ENCODE measurements at places on chromosomes 1 and 21. TPM values are rescaled to one million over a fixed set of nuclear protein-coding genes. Genes with fewer than 3 reads are reported as not detected.

Gene PRCC
- 116 TPM for polyA plus RNA-seq

DNA sequence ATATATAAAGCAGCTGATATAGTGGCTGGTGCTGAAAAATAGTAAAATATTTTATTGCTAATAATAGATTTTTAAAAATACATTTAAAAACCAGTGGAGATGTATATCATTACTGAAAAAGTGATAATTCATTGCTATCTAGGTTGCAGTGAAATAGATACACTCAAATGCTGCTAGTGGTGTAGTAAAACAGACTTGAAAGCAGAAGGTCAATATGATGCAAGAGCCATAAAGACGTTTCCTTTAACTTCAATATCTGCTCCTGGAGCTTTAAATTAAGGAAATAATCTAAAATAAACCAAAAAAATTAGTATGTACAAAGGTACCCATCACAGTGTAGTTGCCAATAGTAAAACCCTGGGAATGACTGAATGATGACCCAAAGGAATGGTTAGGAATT is 26.2 kb downstream of the RHEX start:
- DNase-seq, result no peak

DNA sequence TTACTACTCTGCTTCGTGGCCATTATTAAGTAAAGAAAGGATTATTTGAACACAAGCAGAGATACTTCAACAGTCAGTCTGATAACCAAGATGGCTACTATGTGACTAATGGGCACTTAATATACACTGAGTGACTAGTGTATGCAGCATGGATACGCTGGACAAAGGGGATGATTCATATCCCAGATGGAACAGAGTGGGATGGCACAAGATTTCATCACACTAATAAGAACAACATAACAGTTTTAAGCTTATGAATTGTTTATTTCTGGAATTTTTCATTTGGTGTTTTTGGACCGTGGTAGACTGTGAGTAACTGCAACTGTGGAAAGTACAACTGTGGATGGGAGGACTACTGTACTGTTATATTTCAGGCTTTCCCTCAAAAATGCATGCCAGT is 9.4 kb downstream of the ZCCHC17 start:
- no peak for DNase-seq

GRCh38 chr1:200206340-200206739 is 178.8 kb downstream of the NR5A2 start:
- no peak for DNase-seq

Gene B3GALT2
- 13.8 TPM for polyA plus RNA-seq

DNA sequence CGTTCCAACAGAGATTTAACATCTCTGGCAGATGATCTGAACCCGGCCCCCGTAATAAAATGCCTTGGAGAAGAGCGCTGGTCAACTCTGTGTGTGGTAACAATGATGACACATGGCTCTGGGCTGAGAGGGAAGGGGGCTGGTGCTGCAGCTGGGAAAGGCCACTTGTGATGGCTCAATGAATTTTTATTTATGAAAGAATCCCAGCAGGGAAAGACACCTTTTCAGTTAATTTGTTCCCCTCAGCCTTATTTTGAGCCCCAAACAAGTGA is 59.4 kb downstream of the SYT6 start:
- DNase-seq, result no peak

DNA sequence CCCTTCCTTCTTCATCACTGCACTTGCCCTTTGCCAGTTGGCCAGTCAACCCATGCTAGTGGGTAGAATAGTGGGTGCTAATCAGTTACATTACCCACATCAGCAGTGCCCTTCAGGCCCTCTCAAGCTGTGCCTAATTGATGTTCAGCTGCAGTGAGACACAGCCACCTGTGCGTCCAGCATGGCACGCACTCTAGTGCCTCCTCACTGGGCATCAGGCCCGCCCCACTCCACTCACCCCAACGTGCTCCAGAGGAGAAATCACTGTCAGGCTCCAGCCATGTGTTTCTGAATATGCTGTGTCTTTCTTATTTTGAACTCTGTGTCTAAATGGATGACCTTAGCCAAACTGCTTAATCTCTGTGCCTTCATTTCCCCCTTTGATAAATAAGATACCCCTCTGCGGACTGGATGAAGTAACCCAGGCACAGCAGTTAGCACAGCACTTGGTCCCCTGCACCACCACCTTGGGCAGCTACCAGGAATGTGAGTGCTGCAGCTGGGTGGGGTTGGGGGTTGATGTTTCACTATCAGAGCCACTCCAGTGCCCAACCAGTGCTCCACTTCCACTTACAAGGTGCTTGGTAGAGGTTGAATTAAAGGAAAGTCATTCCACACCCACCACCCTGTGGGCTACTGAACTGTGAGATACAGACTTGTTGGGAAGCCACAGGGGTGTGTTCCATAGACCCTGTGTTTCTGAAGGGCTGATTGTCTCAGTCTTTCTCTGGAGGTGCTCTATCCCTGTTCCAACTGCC is 8.9 kb upstream of the ADORA3 start:
- no peak for DNase-seq

GRCh38 chr1:226548256-226549093 is at the start of gene STUM:
TSS of gene STUM (plus strand) at chr1:226548764. CDS start at chr1:226548905, 141 bp downstream.
- DNase-seq, result no peak

Gene TCEANC2
- polyA plus RNA-seq, result 9.4 TPM

DNA sequence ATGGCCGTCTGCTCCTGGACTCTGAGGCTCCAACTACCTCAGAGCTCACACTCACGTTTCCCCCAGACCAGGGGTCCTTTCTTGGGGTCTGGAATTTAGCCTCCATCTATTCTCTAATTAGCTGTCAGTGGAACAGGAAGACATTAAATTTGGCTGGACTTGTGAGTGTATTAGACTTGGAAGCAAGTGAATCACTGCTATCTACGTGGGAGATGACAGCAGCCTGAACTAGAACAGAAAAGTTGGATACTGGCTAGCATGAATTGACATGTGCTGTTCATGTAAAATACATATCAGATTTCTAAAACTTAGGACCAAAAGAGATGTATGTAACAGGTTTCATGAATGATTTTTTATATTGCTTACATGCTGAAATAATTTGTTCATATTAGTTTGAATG is 28.0 kb downstream of the TAF5L start:
- no peak for DNase-seq

Gene PLA2G5
- polyA plus RNA-seq, result not detected

DNA sequence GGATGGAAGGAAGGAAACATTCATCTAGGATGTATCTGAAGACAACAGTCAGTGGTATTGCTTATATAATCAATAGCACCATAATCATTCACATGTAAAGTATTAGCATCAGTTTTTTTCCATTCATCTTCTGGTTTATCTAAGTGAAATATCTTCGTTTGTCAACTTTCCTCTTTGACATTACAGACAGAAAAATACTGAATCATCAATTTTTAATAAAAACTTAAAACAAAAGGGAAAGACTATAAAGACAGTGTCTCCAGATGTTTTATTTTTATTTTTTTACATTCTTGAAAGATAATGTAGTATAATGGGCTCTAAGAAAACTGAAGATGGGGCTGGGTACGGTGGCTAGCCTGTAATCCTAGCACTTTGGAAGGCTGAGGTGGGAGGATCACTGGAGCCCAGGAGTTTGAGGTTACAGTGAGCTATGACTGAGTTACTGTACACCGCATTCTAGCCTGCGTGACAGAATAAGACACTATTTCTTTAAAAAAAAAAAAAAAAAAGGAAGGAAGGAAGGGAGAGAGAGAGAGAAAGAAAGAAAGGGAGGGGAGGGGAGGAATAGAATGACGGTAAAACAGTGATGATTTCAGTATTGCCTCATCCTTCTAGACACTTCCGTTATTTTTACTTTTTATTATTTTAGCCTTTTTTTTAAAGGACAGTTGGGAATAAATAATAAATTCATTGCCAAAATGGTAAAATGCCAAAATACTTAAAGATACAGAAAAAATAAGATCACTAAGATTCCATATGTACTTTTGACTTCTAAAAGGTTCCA is 89.5 kb downstream of the NRIP1 start:
- DNase-seq, result no peak

DNA sequence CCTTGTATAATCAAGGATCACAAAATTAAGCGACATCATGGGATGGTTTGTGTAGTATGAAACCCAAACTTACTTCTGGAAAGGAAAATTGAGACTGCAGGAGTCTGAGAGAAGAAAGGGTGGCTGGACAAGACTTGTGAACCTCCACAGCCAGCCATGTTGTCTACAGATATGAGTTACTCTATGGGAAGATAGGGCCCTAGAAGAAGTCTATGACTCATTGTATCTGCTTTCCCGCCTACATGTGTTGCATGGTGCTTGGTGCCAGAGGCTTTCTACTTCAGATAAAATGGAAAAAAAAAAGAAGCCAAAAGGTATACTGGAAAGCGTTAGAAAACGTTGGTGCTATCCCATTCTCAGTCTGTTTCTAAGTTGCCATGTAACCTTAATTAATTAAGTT is 18.7 kb upstream of the OR6N2 start:
- DNase-seq, result no peak

GRCh38 chr1:201468844-201469644 is at the start of gene PHLDA3:
TSS of gene PHLDA3 (minus strand) at chr1:201469188. CDS start at chr1:201468786, 402 bp downstream.
- no peak for DNase-seq

GRCh38 chr1:162700131-162700530 is 67.9 kb downstream of the DDR2 start:
- DNase-seq, result no peak

- DNase-seq, result no peak
Measured at GRCh38 chr1:48227165-48228013, 4.9 kb downstream of the SLC5A9 start.

Gene MROH9
- not detected for polyA plus RNA-seq

- DNase-seq, result no peak
Measured at GRCh38 chr21:42641311-42642218, 11.9 kb upstream of the PDE9A start.

Gene MFAP2
- polyA plus RNA-seq, result 180 TPM

- DNase-seq, result no peak
Measured at GRCh38 chr1:160639652-160640051, 7.2 kb downstream of the SLAMF1 start.

- no peak for DNase-seq
Measured at GRCh38 chr1:184020328-184020727, 17.2 kb downstream of the COLGALT2 start.

Gene DNAJC28
- 6.1 TPM for polyA plus RNA-seq

DNA sequence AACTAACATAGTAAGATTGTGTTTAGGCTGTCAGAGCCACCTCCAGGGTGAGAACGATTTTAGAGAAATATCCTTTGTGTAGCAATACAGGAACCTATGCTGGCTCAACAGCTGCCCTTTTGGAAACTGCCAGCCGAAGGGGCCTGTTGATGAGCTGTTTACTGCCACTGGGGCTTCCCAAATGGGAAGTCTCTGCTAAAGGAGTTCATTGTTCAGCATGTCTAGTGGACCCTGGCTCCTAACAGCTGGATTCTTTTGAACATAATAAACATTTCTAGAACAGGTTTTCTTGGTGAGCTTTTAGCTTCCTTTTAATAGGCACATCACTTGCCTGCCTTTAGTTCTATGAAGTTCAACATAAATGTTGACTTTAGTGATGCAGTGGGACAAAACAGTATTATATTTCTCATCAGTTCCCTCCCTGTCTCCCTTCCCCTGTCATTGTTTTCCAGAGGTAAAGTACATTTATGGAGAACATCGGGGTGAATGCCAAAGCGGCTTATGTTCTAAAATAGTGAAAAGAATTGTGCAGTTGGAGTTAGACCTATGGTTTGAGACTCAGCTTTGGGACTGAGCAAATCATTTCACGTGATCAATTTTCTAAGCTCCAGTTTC is 57.4 kb downstream of the UCK2 start:
- DNase-seq, result no peak

DNA sequence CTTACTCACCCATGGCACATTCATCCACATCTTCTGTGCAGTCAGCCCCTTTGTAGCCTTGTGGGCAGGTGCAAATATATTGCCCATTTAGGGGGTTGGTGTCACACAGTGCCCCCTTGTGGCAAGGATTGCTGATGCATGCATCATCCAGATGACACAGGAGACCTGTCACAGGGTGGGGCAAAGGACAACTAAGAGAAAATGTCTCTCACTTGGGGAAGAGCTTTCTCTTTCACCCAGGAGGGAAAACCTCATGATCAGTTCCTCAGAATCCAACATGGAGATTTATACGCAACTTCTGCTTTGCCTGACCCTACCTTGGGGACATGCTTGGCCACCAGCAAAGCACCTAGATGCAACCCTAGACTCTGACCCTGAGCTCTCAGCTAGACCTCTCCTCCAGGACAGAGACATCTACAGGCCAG is 71.8 kb upstream of the ADAM30 start:
- peak; percentile 34 for DNase-seq

GRCh38 chr21:25421321-25422028 is 185.8 kb downstream of the MRPL39 start:
- peak; percentile 10 for DNase-seq

DNA sequence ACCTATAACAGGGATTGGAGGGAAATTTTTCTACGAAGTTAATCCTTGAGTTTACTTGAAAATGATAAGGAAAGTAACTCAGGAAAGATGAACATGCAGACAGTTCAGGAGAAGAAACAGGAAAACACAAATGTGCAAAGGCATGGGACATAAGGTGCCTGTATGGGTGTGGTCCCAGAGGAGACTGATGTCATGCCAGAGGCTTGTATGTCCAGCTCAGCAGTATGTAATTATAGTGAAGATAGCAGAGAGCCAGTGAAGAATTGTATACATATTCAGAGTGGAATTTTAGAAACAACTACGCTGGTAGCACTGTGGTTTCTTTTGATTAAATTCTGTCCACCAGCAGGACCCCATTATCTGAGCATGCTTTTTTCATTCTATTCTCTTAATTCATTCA is 179.5 kb downstream of the LRRC7 start:
- DNase-seq, result no peak

DNA sequence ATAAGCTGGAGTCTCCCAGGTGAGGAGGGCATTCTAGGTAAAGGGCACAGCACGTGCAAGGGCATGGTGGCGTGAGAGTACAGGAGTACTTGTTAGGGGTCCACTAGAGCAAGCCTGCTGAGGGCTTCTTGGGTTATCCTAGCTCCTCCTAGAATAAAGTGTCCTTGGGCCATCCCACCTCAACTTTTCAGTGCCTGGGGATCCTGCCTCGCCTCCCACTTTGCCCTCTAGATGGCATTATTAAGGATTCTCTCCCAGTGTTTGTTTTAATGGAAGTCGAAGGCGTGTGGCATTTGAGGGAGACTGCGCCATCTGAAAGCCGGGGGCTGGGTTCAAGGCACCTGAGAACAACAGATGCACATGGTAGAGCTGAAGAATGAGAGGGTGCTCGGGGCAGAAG is 74.5 kb upstream of the SELENON start:
- no peak for DNase-seq

DNA sequence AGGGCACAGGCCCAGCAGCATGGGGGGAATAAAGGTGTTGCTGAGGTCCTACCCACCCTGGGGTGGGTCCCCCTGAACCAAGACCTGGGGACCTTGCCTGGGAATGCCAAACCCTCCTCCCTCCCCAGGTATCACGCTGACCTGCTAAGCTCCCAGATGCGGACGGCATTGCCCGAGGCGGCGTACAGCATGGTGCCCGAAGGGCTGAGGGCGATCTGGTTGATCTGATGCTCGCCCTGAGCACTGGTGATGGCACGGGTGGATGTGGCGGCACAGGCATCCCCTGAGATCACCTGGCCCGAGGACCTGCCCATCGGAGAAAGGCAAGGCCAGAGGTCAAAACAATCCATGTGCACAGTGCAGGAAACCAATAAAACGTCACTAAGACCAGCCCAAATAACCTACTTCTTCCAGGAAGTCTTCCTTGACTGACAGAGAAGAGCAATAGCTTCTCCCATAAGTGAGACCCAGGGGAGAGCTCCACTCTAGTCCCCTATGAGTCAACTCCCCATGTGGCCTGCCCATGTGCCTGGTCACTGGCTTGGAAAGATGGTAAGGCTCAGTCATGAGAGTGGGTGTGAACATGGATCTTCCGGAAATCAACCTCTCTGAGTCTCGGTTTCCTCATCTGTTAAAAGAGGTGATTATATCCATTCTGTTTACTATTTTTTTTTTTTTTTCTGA is 46.3 kb downstream of the KIF21B start:
- DNase-seq, result no peak

GRCh38 chr1:54456361-54456760 is 50.2 kb upstream of the SSBP3 start:
- no peak for DNase-seq

Gene KIF14
- polyA plus RNA-seq, result 12.4 TPM

Data from left kidney (tissue), 8 donors.